ENCODE measurements at places on chromosomes 2 and 18. TPM values are rescaled to one million over a fixed set of nuclear protein-coding genes. Genes with fewer than 3 reads are reported as not detected.

TDRD15 gene
- total RNA-seq = under 0.01 TPM

HOXD13 gene
- not detected for total RNA-seq

MROH2A gene
- not detected for total RNA-seq

DNA sequence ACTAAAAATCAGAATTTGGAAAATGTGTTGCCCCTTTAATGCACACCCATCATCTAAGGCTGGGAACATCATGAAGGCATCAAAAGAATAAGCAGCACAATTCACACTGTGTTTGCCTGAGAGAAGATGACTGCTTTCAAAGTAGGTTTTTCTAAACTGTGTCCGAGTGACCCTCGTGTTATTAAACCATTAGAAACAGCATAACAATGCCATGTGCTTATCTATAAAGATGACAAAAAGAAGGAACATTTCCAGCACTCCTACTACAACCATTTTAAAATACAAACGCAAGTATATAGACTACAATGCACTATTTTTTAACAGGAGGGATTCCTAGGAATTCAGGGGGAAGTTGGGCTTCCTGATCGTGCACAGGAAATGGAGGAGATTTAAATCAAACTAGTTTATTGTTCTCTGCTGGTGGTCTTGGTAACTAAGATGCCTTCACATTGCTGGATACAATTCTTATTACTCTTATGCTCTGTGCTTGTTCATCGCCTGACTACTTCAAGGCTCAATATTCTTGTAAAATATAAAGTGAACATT, 305.9 kb upstream of the CCDC68 start:
- no peak for DNase-seq

GRCh38 chr18:58413667-58414628, 214.9 kb downstream of the ALPK2 start:
- DNase-seq = no peak

- DNase-seq = no peak
Measured at GRCh38 chr18:79169958-79170555, 100.9 kb downstream of the ATP9B start.

DNA sequence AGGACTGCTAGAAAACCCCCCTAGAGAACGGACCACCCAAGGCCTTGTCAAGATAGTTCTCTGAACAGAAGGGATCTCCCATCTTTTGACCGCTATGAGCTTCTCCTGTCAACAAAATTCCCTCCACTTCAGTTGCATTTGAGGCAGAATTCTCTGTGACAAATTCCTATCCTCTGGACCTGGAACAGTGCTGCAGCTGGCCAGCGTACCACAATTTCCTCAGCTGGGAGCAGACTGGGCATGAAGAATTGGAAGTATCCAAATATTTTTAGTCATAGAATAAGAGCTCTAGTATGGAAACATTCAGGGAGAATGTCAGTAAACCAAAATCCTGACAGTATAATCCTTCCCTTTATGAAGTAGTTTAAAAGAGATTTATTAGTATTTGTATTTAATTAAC, 147.1 kb upstream of the BOD1L2 start:
- no peak for DNase-seq

MEP1B gene
- total RNA-seq = not detected

GRCh38 chr2:43051338-43051737, 175.1 kb downstream of the ZFP36L2 start:
- no peak for DNase-seq

SMYD5 gene
- total RNA-seq = 23.7 TPM

- no peak for DNase-seq
Measured at GRCh38 chr2:203062126-203062525, 47.5 kb downstream of the NBEAL1 start.

Data from hematopoietic multipotent progenitor cell (in vitro differentiated cells).